ENCODE measurements at places on chromosomes 1 and 21.
A peak's percentile ranks its signal among the peaks of the same experiment; 100 is the strongest.

DNA sequence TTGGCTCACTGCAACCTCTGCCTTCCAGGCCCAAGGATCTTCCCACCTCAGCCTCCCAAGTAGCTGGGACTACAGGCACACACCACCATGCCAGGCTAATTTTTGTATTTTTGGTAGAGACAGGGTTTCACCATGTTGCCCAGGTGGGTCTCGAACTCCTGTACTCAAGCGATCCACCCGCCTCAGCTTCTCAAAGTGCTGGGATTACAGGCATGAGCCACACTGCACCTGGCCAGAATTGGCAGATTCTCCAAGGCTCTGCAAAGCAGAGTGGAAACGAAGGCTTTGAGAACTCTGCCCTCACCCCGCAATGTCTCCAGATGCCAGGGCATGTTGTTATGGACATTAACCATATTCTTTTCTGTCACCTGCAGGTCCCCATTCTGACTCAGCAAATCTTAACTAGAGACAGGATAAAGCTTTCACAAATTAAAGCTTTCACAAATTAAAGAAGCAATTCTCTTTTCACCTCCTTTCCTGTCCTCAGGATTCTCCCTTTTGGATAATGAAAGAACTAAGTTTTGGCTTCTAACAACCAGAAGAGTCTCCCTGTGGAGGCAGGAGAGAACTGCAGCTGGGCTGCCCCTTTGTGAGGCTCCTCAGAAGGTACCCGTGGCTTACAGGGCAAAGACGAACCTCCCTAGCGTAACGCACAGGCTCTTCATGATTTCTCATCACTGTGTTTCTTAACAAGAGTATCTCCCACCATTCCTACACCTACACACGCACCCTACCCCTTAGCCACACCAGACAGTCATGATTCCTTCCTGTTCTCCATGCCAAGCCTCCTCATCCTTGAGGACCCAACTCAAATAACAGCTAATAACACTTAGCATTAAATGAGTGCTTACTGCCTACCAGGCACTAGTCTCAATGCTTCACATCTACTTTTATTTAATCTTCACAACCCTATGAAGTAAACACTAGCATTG is 29.8 kb downstream of the GPA33 start:
- DNase-seq, result no peak

GRCh38 chr21:28738882-28739281 is 253.8 kb downstream of the LTN1 start:
- DNase-seq, result no peak

DNA sequence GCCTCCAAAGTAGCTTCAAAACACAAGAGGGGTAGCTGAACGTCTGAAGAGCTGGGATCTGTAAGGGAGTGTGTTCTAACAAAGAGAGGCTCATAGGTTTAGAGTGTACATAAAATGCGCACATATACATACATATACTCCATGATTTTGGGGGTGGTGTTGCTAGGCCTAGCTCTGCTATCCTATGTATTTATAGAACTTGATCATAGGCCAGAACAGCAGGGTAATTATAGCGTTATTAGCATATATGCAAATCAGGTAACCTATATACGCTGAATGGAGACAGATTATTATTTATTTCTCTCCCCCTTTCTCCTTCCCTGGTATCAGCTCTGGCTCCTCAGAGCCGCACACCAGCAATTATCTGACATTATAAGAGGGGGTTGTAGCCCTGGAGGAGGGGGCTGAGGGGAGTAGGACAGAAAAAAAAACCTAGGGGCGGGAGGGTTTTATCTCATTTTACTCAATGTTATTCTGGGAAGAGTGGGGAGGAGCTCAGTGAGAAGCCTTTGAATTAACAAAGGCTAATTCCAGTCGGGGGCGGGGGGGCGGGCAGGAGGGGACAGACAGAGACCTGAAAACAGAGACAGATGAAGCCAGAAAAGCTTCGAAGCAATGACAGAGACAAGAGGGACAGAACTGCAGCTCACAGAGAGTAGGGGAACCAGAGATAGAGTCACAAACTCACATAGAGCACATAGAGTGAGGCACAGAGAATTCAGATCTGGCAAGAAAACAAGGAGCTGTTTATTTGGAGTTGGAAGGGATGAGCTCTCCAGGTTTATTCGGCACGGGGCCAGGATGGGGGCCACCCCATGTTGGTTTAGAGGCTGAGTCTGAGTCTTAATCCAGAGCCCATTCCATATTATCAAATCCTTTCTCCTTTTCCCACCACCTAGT is 63.0 kb downstream of the RHBG start:
- no peak for DNase-seq

DNA sequence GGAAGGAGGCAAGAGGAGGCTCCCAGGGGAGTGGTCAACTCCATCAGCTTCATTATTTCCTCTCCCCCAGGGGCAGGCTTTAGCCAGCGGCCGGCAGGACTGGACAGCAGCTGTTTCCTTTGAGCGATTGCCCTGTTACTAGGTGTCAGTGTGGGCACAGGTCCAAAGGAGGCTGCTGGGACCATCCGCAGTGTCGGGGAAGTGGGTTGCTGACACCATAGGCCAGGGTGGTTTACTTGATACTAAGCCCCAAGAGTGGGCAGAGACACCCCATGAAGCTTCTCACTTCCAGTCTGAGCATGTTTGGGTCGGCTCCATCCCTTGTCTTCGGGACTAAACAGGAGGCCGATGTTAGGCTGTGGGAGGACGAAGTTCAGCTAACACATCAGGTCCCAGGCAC is 63.6 kb downstream of the KAZN start:
- DNase-seq, result no peak

DNA sequence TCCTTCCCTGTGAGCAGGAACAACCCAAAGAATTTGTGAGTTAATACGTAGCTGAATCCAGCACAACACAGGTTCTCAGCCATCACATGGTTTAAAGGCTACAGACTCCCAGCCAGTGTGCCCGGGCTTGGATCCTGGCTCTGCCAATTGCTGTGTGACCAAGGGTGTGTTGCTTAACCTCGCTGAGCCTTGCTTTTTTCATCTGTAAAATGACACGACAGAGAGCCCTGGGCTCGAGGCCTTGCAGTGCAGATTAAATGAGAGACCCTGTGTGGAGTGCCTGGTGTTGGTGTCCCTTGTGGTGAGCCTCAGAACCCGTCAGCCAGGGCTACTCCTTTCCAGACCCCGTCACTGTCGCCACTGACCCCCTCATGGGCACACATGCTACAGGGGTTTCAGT is 39.4 kb downstream of the CHAF1B start:
- DNase-seq, result no peak

GRCh38 chr1:212621043-212621948 is 12.7 kb downstream of the ATF3 start:
- DNase-seq, result no peak

DNA sequence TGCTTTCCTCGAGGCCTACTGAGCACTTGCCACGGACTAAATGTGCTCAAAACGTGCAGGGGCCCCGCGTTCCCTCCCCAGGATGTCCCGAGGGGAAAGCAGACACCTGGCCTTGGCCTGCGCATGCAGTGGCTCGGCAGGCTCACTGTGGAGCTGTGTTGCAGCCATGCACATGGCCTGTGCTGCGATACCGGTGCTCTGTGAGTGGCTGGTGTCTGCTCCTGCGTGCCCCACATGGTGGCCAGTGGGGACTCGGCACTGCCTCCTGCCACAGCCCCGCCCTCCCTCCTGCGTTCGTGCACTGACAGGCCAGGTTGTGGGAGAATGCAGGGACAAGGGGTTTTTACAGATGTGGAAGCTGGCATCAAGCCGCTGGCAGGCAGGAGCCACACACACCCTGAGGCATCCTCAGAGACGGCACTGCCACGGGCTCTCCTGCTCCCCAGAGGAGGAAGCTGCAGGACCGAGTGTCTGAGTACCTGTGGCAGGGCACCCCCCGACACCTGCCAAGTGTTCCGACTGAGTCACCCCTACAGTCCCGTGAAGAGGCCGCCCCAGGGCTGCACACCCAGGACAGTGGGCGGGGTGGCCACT is 16.9 kb upstream of the PTTG1IP start:
- no peak for DNase-seq

- DNase-seq, result no peak
Observed at GRCh38 chr1:228927946-228928898, 192.9 kb downstream of the RHOU start.

DNA sequence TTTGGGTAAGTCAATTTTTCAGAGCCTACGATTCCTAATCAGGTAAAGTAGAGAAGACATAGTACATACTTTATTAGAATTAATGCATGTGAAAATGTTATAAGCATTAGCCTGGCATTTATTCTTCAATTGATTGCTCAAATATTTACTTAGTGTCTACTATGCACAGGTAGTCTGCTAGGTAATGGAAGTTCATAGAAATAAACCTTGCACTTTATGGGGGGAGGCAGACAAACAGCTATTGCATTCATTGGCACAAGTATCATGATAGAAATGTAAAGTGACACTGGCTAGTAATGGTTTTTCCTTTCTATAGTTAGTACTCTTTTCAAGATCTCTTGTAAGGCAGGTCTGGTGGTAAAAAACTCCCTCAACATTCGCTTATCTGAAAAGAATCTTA is 44.9 kb downstream of the ZNHIT6 start:
- DNase-seq, result no peak

GRCh38 chr1:151371370-151372057 is 991 bp downstream of the SELENBP1 start:
- peak; percentile 100 for DNase-seq

- DNase-seq, result no peak
Observed at GRCh38 chr1:176765608-176766007, 302.6 kb downstream of the PAPPA2 start.

- DNase-seq, result no peak
Observed at GRCh38 chr1:167289075-167289442, 68.4 kb downstream of the POU2F1 start.

GRCh38 chr1:31931593-31932225 is 6.5 kb downstream of the PTP4A2 start:
- DNase-seq, result no peak

DNA sequence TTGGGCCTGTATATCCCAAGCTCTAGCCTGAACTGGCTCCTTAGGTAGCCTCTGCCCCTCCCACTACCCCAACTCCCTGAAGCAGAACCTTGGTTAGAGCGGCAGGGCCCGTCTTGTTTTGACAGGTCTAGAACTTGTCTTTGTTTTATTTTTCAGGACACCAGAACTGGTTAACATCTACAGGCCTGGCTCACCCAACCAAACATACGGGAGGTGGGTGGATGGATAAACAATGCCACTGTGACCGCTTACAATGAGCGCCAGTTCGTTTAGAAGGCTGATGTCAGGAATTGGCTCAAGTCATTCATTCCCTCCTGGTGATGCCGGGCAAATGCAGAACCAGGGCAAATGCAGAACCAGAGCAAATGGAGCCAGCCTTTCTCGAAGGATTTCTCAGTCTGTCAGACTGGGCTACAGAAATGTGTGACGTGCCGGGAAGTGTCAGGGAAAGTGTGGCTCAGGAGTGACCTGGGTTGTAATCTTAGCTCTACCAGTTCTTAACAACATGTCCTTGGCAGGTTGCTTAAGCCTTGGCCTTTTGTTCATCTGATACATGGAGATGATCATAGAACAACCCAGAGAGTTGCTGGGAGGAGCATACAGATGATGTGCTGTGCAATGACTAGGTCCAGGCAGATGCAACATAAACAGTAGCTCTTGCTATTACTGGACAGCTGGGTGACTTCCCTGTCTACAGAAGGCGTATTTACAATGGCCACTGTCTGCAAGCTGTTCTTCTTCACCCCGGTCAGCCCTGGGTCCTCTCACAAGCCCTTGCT is 30.5 kb upstream of the BTG2 start:
- no peak for DNase-seq

GRCh38 chr1:47587891-47588582 is 150.2 kb downstream of the FOXD2 start:
- DNase-seq, result no peak

GRCh38 chr1:115832651-115833050 is 8.3 kb downstream of the NHLH2 start:
- no peak for DNase-seq

DNA sequence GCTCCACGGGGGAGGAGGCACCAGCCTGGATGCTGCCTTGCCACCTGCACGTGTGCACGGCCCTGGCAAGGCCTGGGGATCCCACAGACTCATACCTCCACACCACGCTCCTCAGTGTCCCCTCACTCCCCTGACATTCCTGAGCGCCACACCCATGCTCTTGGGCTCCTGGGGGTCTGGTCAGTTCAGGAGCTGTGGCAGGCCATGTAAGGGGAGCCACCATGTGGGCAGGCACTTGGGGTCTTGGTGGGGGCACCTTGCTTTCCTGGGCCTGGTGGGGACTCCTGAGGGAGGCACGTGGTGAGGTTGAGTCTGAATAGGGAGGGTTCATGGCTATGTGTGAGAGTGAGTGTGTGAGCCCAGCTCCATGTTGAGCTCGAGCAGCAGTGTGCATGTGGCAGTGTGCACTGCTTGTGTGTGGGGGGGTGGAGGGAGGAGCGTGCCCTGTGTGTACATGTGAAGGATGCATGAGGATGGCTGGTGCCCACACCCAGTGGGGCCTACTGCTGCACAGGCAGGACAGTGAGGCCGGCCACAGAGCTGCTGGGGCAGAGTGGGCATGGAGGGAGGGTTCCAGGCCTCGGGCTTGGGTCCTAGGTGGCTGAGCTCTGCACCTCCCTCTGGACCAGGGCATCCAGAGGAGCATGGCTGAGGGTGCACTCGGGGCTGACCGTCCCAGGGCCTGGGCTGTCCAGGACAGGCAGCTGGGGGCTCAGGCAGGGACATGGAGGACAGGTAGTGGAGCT is 1.6 kb downstream of the GJC2 start:
- no peak for DNase-seq

DNA sequence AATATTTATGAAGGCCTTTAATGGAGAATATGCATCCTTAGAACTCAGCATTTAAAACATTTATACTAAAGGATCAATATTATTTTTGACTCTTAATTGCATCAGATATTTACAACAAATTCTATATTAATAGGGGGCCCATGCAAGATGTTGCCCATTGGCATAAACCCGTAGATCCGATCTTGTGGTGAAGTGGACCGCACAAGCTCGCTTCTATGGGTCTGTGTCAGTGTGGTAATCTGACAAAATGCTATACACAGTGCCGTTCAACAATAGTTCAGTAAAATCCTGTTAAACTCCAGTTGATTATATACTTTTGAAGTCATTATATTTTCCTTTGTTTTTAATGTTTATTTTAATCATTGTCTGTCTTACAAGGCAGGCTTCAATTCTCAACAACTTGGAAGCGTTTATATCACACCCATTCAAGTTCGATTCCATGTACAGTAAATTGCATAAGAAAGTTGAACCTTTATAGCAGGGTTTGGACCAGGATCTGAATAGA is 809.2 kb downstream of the USP25 start:
- DNase-seq, result no peak

DNA sequence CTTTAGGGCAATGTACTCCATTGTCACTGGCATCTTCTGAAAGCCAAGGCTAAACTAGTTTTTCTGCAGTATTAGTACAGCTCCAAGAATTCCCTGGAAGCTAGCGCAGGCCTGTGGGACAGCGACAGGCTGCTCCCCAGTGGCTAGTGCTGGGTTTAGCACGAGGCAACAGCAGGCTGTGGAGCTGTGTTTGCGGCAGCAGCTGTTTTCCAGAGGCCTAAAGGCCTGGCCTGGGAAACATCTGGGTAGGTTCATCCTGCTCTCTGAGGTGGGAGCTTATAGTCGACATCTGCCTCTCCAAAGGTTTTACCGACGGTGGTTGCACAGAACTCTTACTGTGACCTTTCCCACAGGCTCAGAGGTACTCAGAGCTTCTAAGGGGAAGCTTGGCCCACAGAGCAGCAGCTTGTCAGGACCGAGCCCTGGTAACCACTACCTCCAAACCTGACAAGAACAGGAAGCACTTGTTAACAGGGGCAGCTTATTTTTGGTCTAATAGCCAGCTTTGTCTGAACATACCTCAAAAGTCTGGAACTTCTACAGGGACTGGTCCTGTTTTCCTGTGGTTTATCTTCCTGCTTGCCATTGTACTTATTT is 17.2 kb downstream of the CC2D1B start:
- no peak for DNase-seq

Measured in DMS 273 treated with DMSO at 0.1 percent for 48 hours (cell line).